ENCODE measurements at places on chromosomes 5 and 9.

GRCh38 chr5:40552981-40553380 lies 126.7 kb upstream of the PTGER4 start:
- DNase-seq: no peak

GRCh38 chr5:78899922-78900362 lies 85.2 kb downstream of the ARSB start:
- peak; percentile 72 for DNase-seq

- DNase-seq: peak; percentile 10
Measured at GRCh38 chr5:149839761-149840160, 104.8 kb downstream of the PDE6A start.

GRCh38 chr9:27118916-27119315 lies 9.9 kb downstream of the TEK start:
- peak; percentile 73 for DNase-seq

- DNase-seq: no peak
Measured at GRCh38 chr9:111917980-111918379, 21.4 kb downstream of the UGCG start.

GRCh38 chr9:92633614-92634278 lies 36.2 kb downstream of the IPPK start:
- no peak for DNase-seq

DNA sequence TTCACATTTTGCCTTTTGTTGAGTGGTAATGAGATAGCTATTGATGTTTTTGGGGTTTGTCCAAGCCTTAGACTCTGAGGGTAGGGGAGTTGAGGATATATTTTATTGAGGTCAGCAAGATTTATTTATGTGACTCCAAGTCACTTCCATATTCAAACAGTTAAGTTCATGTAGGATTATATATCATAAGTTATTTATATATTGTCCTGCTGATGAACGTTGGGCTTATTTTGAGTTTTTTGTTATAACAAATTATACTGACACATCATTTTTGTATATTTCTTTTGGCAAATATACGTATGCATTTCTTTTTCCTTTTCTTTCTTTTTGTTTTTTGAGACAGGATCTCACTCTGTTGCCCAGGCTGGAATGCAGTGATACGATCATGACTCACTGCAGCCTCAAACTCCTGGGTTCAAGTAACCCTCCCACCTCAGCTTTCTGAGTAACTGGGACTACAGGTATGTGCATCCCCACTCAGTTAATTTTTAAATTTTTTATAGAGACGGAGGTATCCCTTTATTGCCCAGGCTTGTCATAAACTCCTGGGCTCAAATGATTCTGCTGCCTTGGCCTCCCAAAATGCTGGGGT lies 23.5 kb upstream of the IL12B start:
- DNase-seq: peak; percentile 15

DNA sequence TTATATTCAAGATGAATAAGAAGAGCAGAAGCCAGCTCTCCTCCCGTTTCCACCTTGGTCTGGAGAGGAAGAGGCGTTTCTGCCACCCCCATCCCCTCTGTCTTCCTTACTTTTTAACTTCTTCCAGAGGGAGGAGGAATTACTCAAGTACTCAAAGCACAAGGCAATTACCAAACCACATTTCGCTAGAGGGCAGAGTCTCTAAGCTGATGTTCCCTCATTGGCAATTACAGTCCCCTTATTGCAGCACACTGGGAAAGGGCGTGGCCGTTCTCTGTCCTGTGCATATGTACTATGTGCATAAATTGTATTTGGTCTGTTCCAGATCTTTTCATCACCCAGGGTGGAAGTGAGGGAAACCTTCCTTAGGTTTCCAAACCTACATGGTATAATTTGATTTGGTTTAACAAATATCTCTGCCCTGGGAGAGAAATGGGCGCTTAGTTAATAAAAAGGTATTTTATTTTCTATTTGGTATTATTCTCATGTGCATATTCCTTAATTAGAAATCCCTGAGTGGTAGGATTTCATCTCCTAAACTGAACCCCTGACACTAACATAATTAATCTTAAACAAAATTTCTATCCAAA lies 29.8 kb upstream of the ALDOB start:
- DNase-seq: peak; percentile 84

- no peak for DNase-seq
Measured at GRCh38 chr5:131433109-131433508, 169.3 kb downstream of the CDC42SE2 start.
